ENCODE measurements at places on chromosomes 3 and 15.

DNA sequence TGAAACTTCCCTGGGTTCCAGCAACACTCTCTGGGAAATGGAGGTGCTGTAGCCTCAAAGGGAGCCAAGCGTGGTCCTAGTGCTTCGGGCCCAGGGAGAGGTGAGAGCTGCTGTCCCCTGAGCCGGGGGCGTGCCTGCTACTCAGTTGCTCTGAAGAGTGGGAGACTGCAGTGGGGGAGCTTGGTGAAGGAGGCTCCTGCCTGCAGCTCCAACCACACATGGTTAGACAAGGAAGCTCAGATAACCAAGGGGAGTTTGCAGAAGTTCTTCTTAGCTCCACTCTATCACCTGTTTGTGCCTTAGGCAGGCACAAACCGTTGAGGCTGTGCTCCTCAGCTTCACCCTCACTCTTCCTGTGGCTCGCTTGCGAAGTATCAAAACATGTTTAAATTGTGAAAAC, 53.6 kb upstream of the TRPM1 start:
- no peak for DNase-seq

- DNase-seq, result no peak
These were observed 895.6 kb downstream of the ROBO1 start for GRCh38 chr3:78872195-78872594.

GRCh38 chr3:104856741-104857140, 510.0 kb upstream of the ALCAM start:
- no peak for DNase-seq

DNA sequence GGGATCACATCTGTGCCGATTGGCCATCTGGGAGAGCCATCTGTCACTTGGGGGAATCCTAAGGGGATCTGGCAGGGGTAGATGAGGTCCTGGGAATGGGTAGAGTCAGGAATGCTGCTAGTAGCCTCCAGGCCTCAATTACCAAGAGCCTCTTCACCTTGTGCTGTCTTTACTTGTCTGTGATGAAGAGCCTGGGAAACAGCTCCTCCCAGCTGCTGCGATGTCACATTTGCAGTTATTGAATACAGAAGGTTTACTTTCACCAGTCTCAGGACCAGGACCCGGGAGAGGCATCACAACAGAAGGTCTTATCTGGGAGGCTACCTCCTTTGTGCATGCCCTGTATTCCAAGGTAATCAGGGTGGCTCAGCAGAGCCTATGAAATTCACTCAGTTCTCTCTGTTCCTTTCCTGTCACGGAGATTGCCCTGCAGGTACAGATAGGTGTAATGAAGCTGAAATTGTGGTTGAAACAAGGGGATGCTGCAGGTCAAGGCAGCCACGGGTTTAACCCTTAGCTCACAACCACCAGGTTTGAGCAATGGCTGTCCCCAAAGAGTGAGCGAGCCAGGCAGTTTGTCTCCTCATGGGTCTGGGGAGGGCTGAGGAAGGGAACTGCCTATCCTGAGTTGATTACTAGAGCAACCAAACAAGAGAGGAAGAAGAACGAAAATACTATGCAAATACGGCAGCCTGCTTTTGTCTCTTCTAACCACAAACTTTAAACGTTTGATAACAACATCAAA, 298.9 kb upstream of the RORA start:
- DNase-seq, result no peak

- DNase-seq, result no peak
These were observed 1.6 kb downstream of the FBN1 start for GRCh38 chr15:48643776-48644466.

- DNase-seq, result no peak
These were observed 87.2 kb downstream of the EBLN2 start for GRCh38 chr3:73148682-73149081.

DNA sequence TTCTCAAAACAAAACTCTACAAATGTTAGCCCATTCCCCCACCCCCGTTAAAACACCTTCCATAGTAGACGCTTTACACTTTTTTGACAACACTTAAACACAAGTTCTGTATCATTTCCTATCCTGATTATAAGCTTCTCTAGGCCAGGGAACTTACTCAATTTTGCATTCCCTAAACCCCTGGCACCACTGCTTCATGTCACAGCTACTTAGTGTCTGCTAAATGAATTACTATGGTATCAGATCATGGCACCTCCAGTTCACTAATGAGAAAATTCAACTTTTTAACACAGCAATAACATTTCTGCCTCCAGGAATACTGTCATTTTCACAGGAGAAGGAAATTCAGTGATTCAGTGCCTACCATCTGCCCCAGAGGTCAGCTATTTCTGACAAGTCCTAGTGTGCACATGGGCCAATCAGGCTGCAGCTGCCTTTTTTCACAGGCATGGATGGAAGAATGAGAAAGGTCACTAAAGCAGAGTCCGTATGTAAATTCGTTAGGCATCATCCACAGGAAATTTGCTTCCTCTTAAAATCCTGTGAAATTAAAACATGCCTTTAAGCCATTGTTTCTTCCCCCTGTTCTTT, 18.5 kb downstream of the SFMBT1 start:
- no peak for DNase-seq

DNA sequence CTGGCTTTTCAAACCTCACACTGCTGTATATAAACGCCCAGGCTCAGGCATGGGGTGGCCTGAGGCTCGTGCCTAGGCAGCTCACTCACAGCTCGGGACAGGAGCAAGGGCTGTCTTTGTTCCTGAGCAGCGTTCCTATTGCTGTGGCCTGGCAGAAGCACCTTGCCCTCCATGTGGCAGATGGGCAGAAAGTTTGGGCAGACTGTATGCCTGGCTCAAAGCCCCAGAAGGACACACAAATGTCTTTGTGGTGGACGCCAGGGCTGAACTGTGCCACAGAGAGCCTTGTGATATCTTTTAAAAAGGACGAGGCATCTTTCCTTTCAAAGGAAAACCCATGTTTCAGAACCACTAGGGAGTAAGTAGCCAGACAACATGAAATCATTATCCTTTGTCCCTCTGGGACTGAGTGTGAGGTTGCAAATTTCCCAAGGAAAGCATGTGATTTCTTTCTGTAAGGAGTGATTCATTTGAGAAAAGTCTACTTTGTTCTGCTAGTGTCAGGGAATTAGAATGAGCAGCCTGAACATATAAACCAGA, 29.3 kb upstream of the UBE2E1 start:
- no peak for DNase-seq

DNA sequence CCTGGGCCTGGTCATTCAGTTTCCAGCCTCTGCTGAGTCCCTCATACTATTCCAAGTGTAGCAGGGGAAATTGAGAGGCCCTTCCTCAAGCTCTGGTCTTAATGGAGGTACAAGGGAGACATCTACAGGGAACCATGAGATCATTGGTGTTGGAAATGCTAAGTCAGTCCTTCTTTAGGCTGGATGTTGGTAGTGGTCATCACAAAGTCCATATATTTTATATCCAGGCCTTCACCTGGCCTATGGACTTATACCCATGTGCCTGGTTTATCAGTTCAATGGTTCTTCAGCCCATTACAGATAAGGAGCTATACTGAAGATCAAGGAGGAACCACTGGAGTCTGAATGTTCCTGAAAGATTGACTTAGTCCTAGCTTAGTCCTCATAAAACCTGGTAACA, 135.0 kb downstream of the STAG1 start:
- DNase-seq, result no peak

DNA sequence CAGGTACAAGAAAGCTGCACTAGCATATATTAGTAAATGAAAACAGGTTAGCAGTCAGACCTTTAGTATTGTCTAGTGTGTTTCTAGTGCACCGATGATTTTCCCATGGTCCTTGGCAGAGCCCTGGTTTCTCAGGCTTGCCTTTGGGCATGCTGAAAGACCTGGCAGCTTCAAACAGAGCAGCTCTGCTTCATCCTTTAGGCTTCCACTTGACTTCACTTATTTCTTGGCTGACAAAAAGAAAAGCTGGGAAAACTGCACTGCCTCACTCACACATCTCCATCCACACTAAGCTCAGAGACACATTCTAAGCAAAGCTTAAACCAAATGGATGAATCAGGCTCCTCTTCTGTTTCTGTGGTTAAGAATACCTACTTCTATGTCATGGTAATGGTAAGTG, 374.8 kb upstream of the PDZRN3 start:
- no peak for DNase-seq

DNA sequence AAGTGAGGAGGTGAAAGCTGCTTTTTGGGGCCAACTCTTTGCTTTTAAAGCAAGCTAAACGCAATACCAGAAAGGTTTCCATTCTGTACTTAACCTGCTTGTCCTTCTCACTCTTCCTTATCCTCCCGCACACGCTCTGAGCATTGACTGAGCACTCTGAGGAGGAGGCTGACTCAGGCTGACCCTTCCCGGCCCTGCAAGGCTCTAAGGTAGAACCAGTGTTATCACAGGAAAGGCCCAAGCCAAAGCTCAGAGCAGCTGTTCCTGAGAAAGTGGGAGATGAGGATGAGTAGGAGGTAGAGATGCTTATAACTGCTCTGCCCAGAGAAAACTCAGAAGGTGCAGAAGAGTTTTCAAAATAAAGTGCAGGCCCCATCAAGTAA, 2.3 kb downstream of the B3GNT5 start:
- DNase-seq, result no peak

DNA sequence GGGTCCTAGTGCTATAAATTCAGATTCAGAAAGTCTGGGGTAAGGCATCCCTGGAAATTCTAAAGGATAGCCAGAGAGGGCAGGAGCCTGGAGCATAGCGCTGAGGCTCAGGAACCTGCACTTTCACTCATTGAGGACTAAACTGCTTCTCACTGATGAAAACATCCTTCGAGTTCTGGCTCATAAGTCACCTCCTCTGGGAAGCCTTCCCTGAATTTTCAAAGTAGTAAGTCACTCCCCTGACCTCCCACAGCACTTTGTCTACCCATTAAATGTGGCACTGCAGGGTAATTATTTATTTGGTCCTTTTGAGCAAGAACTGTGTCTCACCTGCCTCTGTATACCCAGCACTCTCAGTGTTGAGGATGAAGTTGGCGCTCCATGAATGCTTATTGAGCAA, 30.9 kb downstream of the HRH1 start:
- DNase-seq, result no peak

DNA sequence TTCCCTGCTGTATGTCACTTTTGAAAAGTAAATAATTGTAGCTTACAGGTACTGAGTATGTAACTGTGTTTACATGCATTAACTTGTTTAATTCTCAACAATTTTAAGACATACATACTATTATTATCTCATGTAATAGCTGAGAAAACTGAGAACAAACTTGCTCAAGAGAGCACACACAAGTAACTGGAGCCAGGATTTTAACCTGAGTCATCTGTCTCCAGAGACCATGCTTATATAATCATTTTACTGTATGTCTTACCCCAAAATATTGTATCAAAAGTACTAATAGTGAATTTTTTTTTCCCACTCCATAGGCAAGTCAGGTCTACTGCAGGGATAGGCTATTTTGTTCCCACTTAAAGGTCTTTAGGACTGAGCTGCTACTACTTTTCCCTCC, 95.4 kb downstream of the FEZF2 start:
- DNase-seq, result no peak

- DNase-seq, result no peak
These were observed 144.6 kb upstream of the RASGRP1 start for GRCh38 chr15:38709196-38709595.

DNA sequence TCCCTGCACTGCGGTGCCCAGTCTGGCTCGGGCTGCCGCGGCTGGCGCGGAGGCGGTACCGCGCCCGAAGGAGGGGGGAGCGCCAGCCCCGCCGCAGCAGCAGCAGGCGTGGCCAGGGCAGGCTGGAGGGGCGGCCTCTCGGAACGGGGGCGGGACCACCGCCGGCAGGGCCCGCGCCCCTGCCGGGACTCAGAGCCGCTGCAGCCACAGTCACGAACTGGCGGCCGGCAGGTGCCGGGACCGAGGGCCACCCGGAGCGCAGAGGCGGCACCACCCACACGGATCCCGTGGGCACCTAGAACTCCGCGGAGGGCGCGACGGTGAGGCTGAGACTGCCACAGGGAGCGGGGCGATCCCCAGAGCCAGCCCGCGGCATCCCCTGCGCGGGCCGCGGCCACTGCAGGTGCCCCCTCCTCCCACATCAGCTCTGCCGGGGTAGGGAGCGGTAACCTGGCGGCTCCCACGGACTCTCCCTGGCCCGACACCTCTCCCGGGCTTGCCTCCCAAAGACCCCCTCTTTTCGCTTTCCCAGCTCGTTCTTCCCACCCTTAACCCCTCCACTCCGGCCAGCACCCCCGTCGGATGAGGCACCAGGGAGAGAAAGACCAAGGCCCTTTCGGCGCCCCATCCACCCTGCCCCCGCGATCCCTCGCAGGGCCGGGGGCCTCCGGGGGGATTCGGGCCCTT, at the start of gene VWA5B2:
Gene VWA5B2, plus strand, starts transcription at position 192 of the 687 bp plus-strand sequence. CDS start 944 bp downstream, outside the sequence.
- peak; percentile 39 for DNase-seq

DNA sequence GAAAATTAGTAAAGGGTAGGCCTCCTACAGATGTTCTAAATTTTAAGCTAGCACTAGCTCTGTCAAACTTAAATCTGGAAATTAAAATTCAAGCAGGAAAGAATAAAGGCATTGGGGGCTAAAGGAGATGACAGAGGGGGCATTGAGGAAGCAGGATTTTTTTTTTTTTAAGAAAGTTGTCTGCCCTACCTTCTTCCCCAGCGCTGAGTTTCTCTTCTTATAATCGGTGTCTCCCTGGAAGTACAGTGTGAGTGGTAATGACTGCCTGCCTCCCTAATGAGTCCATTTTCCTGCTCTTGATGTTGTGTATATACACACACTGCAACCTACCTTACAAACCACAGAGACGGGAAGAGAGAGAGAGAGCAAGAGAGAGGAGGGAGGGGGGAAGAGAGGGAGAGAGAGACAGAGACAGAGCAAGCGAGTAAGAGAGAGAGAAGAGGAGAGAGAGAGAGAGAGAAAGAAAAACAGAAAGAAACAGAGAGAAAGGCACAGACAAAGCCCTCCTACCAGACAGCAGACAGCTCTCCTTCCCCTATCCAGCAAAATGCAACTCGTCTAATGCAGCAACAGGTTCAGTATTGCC, 47.0 kb downstream of the ZBTB20 start:
- no peak for DNase-seq

- DNase-seq, result no peak
These were observed 29.7 kb downstream of the SOX2 start for GRCh38 chr3:181741417-181741816.

- no peak for DNase-seq
These were observed 76.6 kb downstream of the ETV5 start for GRCh38 chr3:186032321-186032720.

GRCh38 chr3:111989061-111989678, 9.6 kb upstream of the TAGLN3 start:
- DNase-seq, result no peak

DNA sequence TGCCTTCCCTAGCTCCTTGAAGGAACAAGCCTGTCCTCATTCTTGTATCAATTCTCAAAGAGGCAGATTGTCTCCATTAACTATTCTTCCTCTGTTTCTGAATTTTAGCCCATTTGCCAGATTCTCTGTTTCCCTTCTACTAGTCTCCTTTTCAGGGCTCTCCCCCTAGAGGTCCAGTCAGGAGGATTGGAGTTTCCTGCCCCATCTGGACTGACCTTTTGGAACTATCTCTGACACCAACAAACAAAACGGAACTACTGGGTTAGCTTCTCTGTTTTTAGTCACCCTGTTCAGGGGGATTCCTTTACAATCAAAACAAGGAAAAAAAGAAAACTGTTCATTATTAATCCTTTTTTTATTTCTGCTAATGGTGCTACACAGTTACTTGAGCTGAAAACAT, 10.2 kb upstream of the KPNA4 start:
- DNase-seq, result no peak

Data from NCI-H187 (cell line).